ENCODE measurements at places on chromosomes 11 and 22.

GRCh38 chr22:20015971-20016733 lies 471 bp downstream of the ARVCF start:
- peak; percentile 81 for DNase-seq

DNA sequence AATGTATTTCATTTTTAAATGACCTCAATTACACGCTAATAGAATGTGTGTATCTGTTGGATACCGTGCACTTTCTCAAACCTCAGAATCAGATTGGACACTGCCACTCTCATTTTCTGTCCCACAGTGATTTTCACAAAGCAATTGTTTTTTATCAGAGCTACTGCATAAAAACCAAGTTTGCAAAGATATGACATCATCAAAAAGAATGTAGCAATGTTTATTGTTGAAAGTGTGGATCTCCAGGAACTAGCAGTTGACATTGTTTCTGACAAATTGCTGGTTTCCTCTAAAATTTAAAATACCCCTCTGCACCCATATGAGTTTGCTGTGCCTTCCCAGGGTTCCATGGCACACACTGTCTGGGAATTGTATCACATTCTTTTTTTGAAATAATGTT lies 362.7 kb upstream of the DDI1 start:
- peak; percentile 35 for DNase-seq

- no peak for DNase-seq
Observed at GRCh38 chr11:40647295-40647694, 812.2 kb downstream of the LRRC4C start.

GRCh38 chr22:18110194-18110953 lies at the start of gene TUBA8:
TSS of gene TUBA8 (plus strand) at chr22:18110809. CDS start at chr22:18110866, 57 bp downstream.
- peak; percentile 93 for DNase-seq

DNA sequence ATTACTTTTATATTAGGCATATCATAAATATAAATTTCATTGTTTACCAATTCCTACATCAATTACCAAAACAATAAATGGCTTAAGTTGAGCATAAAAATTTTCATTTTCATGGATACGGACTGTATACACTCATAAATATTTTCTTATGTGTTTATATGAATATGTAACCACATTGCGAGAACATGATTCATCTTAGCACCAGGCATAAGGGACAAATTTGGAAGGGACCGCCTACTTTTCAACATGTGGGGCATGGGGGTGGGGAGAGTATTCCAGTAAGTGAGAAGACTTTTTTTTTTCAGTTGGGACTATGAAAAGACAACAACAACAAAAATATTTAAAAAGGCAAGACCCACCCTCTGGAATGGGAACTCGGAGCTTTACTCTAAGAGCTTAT lies 296.1 kb downstream of the RAB38 start:
- DNase-seq: no peak

DNA sequence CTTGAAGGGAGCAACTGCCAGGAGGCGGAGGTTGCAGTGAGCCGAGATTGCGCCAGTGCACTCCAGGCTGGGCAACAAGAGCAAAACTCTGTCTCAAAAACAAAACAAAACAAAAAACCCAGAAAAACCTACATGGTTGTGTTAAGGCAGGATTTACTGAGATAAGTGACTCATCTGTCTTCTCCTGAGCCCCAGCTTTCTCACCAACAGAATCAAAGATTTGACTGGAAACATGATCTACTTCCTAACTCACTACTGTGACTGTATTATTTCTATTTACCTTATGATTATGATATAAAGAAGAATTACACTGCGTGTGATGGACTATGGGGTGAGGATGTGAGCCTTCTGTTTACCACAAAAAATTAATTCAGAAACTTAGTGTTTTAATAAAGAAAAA lies 21.8 kb downstream of the FAM118B start:
- DNase-seq: no peak

GRCh38 chr22:23608583-23608982 lies 23.5 kb downstream of the DRICH1 start:
- DNase-seq: peak; percentile 89

DNA sequence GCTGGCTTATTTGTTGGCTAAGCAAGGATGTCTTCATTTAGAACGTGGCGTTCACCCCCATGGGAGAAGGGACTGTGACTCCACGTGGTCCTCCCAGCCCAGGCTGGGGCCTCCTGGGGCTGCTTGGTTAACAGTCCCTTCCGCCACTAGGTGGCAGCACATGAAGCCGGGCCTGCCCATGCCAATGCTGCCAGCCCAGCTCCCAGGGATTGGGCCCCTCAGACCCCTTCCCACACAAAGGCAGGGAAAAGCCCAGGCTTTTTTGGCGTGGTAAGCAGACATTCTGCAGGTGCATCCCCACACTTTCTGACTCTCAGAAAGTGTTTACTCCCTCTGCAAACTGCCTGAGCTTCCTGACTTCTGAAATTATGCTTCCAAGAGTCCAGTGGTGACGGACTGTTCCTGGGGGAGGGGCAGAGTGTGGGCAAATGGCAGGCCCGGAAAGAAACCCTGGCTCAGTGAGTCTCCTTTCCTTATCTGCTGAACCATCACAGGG lies 3.1 kb downstream of the CBX6 start:
- DNase-seq: peak; percentile 99

DNA sequence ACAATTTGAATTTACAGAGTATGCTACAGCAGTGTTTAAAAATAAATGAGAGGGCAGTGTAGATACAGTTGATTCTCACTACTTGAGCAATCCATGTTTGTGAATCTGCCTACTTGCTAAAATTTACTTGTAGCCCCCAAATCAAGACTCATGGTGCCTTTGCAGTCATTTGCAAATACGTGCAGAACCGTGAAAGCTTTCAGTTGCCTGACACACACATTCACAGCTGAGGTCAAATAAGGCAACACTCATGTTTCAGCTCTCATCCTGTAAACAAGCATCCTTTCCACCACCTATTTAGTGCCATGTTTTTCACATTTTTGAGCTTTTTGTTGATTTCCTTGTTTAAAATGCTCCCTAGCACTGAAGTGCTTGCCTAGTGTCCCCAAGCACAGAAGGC lies 32.5 kb upstream of the RASL10A start:
- DNase-seq: peak; percentile 26

GRCh38 chr22:25950111-25950510 lies 208.1 kb downstream of the MYO18B start:
- DNase-seq: no peak

DNA sequence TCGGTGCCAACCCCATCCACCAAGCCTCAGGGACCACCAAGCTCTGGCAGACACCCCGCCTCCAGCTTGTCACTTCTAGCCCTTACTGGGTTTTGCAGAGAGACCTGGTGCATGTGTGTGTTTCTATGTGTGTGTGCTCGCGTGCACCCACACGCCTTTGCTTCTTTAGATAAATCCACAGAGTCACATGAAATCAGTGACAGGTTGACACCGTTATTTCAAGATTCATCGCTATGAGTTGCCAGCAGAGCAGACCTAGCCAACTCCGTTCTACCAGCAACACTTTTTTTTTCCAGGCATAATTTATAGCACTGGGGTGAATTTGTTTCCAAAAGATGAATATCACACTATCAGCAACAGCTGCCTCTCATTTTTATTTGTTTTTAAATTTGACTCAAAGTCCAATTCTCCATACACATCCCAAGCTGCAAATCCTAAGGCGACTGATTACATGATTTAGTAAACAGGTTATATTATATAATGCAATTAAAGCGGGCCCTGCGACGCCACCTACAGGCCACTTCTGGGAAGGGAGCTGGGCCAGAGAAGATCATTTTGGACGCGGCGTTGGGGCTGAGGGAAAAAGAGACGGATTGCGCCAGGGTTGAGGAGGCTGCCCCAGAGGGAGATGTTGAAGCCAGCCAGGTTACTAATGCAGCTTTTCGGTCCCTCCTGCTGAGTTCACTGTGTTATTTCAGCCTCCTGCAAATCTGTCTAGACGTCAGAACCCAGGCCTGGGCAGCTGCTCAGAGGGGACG lies 150.5 kb downstream of the FEZ1 start:
- peak; percentile 96 for DNase-seq

DNA sequence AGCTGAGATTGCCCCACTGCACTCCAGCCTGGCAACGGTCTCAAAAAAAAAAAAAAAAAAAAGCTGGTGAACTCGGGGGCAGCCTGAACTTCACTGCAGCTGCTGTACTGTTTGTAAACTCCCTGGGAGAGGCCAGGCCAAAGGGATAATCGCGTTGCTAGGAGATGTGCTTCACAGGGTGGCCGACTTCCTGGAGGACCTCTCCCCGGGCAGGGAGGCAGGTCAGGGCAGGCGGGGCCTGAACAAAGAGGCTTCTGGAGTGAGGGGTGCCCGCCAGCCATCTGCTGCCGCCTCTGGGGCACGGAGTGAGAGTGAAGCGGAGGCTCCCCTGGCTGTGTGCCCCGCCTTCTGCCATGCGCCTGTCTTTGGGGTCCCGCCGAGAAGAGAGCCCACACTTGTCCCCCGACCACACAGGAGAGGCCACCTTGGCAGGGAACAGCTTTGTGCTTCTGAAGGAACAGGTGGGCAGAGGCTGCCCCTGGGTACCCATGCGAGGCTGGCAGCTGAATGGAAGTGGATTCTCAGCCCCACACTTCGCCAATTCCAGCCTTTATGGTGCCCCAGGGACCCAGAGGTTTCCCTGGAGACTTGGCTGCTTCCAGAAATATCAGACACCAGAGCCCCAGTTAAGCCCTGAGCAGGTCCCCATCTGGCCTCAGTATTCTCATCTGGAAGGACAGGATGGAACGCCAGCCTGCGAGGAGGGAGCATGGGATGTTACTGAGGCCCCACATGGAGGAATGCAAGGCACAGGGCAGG lies 29.6 kb downstream of the TMEM184B start:
- DNase-seq: peak; percentile 49

GRCh38 chr11:57502376-57502775 lies 13.1 kb downstream of the SLC43A1 start:
- no peak for DNase-seq

DNA sequence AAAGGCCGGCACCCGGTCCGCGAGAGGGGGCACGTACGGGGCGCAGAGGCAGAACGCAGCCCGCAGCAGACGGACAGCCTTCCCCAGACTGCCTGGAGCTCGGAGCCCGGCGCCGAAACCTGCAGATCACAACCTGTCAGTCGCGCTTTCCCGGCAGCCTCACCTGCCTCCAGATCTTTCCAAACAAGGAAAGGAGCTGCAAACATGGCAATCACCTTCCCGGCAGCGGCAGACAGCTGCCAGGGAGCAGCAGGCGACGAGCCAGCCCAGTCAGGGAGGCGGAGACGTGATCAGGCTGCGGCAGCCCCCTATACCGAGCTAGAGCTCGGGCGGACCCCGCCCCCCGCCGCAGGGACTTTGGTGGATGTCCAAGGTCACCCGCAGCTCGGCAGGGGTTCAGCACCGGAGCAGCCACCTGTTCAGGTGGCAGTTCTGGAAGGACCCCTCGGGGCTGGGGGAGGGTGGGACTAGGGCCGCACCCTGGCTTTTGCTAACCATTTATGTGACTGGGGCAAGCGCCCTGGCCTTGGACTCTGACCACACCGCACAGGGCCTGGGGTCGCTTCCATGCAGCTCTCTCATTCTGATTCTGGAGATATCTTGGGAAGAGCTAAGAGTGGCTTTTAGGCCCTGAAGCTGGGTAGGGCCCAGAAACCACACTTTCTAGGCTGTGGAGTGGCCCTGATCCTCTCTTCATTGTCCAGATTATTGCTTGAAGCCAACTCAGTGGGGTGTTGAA lies 143.8 kb downstream of the NECTIN1 start:
- peak; percentile 81 for DNase-seq

- no peak for DNase-seq
Observed at GRCh38 chr11:4643076-4643475, 706 bp upstream of the OR51E1 start.

DNA sequence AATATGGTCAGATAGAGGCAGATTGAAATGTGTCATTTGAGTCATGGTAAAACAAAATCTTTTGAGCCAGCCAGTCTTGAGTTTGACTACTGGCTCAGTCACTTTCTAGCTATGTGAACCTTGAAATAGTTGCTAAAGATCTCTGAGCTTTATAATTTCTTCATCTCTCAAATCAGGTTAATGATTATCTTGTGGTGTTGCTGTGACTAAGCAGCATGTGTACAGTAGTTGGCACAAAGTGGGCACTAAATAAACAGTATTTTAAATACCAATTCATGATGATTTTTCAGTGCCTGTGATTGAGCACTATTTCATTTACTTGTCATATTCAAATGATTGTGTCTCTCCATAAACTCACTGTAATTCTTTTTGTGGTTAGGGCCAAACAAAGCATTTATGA lies 70.8 kb downstream of the RAB38 start:
- DNase-seq: no peak

DNA sequence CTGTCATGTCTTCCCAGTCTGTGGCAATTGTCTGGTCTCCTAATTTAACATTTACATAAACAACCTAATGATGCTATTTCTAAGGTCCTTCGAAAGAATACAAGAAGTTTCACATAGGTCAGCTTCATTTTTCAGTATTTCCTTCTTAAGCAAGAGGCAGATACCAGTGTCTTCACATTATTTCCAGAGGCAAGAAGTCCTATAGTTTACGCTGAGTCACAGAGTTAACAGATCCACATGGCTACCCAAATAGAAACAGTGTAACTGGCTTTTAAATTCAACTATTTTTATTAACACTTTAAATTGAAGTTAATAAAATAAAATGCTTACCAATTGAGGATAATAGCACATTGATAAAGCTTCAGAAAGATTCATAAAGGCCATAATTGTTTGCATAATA lies 10.9 kb downstream of the PRRG4 start:
- DNase-seq: no peak

DNA sequence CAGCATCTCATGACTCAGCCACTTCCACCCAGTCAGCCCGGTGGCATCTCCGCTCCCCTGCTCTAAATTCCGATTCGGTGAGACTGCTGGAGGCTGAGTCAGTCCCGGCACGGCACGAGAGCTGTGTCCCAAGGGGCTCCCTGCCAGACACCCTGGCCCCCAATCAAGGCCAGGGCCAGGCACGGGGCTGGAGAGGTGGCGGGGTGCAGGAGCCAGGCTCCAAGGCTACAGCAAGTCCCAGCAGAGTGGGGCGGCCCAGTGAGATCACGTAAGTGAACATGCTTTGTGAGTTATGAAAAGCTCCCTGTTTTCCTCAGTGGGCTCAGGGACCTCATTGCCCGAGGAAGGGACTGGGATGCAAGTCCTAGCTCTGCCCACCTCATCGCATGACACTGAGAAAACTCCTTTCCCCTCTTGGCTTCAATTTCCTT lies 3.0 kb downstream of the C11orf68 start:
- peak; percentile 99 for DNase-seq
